A549 treated with Mapracorat at 1 μM for 4 hours (cell line): ENCODE measurements at places on chromosomes 1 and 21. TPM values are rescaled to one million over a fixed set of nuclear protein-coding genes. Genes with fewer than 3 reads are reported as not detected.

The C1orf87 gene
- total RNA-seq: not detected in 5 replicates

The MYOG gene
- not detected in 5 replicates for total RNA-seq

The ADAM15 gene
- 70.7 to 109 TPM (median 98.7 TPM) in 5 replicates for total RNA-seq

The OR10J1 gene
- not detected in 5 replicates for total RNA-seq

The CD1E gene
- not detected in 5 replicates for total RNA-seq

The AIRE gene
- total RNA-seq: not detected in 5 replicates

The TMEM52 gene
- total RNA-seq: 0.30 to 1.3 TPM (median 0.85 TPM) in 5 replicates

The TEX38 gene
- not detected in 5 replicates for total RNA-seq

The OLFML2B gene
- 0.45 to 0.87 TPM (median 0.61 TPM) in 5 replicates for total RNA-seq

The GLMP gene
- total RNA-seq: 35.4 to 49.9 TPM (median 47.7 TPM) in 5 replicates

The OR2M3 gene
- not detected in 5 replicates for total RNA-seq

The RAP1GAP gene
- 8.1 to 11.4 TPM (median 10.8 TPM) in 5 replicates for total RNA-seq

The TIPRL gene
- total RNA-seq: 29.8 to 35.1 TPM (median 33.1 TPM) in 5 replicates

The CLCA4 gene
- total RNA-seq: not detected in 5 replicates

The SGIP1 gene
- not detected in 5 replicates for total RNA-seq

The SLC35F3 gene
- total RNA-seq: 3.6 to 5.2 TPM (median 4.9 TPM) in 5 replicates

The C1orf50 gene
- 3.2 to 4.6 TPM (median 3.9 TPM) in 5 replicates for total RNA-seq

The OR2AK2 gene
- total RNA-seq: not detected in 5 replicates

The TNFSF18 gene
- total RNA-seq: not detected in 5 replicates

The OR2T35 gene
- not detected in 5 replicates for total RNA-seq

The RFX5 gene
- 18.8 to 24.9 TPM (median 21.2 TPM) in 5 replicates for total RNA-seq

The SYCP1 gene
- not detected in 5 replicates for total RNA-seq

The TEX35 gene
- not detected in 5 replicates for total RNA-seq

The PROK1 gene
- not detected in 5 replicates for total RNA-seq
